Right renal cortex interstitium (tissue), 3 donors: ENCODE measurements at places on chromosomes 16 and 17. TPM values are rescaled to one million over a fixed set of nuclear protein-coding genes. Genes with fewer than 3 reads are reported as not detected.

GRCh38 chr16:55765161-55765560 is 67.7 kb downstream of the CES1 start:
- no peak for DNase-seq

GRCh38 chr17:50919321-50920040 is 53.3 kb upstream of the TOB1 start:
- no peak for DNase-seq

Gene P2RX5
- polyA plus RNA-seq = 1.6 TPM

DNA sequence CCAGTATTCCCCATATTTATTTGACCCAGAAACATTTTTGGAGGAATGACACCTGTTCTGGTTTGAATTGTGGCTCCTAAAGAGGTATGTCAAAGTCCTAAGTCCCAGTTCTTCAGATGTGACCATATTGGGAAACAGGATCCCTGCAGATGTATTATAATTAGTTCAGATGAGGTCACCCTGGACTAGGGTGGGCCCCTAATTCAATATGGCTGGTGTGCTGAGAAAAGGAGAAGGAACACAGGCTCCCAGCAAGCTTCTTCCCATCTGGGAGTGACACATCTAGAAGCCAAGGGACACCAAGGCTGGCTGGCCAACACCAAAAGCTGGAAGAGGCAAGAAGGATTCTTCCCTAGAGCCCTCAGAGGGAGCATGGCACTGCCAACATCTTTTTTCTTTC is 3.8 kb upstream of the GCSH start:
- no peak for DNase-seq

DNA sequence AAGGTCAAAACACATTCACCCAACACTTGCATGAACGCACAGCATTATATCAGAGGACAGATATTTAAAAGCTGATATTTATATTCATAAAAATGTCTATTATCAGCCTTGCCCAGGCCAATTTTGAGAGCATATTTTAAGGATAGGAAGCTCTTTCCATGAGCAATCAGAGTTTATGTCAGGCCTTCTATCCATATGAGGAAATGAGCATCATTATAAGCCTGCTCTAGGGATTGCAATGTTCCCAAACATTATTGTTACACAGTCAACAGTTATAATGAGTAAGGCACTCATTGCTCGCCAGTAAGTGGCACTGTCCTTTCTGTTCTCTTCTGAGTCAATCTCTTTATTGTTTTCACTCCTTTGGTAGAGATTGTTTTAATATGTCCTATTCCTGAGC is 37.7 kb upstream of the DYNLRB2 start:
- no peak for DNase-seq

DNA sequence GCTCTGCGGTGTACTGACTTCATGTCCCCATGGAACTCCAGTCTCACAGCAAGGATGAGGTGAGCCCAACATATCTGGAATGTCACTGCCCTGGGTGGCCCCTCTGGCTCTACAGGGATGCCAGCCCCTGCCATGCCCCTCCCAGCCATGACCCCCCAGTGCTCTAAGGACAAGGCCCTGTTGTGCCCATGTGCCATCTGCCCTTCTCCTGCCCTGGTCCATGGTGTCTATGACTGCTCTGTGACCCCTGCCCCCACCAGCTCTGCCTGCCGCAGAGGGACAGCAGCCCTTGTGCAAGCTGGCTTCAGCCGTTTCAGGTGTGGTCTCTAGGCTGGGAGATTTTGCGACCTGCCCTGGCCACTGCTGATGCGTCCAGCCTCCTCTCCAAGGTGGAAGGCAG is 40.3 kb downstream of the TK2 start:
- no peak for DNase-seq

DNA sequence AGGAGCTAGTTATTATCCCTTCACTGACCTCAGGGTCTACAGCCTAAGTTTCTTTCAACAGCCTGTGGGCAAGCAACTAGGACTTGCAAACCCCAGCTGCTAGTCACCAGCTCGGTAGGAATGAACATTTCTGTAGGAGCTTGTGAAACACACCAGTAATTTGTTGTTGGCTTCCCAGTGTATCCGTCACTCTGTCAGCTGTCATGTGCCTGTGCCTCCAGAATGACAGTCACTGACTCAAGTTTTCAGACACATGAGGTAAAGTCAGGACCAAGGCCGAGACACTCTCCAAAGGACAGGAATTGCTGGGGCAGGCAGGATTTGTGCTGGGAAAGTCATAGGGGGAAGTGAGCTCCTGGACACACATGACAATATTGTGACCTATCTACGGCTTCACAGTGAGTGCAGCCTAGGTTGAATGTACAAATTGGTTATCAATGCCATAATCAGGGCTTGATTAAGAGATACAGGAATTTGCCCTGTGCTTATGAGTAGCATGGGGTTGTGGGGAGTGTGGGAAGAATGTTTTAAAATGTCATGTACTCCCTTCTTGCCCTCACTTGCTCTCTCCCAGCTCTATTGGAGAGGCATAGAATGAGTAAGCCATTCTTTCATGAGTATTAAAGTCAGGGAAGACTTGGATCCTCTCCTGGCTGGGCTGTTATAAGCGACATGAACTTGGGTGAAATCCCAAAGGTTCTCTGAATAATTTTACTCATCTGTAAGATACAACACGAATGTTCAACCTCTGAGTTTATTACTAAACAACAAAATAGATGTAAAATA is 391.4 kb downstream of the UTP18 start:
- no peak for DNase-seq

Gene TNK1
- 5.2 TPM for polyA plus RNA-seq

DNA sequence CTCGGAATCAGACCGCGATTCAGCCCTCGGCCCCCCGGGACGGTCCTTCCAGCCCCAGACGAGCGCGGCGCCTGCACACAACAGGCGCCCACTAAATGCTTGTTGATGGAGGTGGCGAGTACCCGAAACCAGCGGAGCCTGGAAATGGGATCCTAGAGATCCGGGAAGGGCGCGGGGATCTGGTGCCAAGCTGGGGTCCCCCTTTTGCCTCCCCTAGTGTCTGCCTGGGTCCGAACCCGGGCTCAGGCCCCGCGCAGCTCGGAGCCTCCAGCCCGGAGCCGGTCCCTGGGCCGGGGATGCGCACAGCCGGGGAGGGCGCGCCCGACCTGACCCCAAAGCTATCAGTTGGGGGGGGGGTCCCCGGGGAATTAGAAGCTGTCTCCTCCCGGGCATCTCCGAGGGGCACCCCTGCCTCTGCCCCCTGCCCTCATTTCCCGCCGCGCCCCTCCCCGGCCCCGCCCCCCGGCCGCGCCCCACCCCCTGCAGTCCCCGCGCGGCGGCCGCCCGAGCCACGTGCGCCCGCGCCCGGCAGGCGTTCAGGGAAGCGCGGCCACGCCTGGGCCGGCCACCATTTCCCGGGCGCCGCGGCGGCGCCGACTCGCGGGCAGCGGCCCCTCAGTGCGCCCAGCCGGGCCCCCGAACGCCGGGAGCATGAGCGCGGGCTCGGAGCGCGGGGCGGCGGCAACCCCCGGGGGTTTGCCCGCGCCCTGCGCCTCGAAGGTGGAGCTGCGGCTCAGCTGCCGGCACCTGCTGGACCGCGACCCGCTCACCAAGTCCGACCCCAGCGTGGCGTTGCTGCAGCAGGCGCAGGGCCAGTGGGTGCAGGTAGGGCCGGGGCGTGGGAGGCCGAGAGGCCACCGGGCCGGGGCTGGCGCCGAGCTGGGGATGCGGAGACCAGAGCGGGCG is at the start of gene CPNE7:
TSS of gene CPNE7 (plus strand) at position 512 of the 906 bp plus-strand sequence. CDS start at position 652, 140 bp downstream.
- no peak for DNase-seq

DNA sequence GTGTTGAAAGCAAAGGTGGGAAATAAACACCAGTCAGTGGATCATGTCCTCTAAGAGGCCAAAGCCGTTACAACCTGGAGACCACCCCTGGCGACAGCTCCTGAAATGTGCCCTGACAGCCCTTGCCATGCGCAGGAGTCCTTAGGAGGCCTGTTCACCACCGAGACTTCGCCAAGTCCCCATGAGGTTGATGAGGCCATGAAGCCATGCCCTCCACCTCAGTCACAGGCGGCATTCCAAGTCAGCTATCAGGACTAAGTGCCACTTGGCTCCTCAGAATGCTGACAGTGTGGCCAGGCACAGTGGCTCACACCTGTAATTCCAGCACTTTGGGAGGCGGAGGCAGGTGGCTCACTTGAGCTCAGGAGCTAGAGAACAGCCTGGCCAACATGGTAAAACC is 27.1 kb downstream of the ADAM11 start:
- DNase-seq = no peak

DNA sequence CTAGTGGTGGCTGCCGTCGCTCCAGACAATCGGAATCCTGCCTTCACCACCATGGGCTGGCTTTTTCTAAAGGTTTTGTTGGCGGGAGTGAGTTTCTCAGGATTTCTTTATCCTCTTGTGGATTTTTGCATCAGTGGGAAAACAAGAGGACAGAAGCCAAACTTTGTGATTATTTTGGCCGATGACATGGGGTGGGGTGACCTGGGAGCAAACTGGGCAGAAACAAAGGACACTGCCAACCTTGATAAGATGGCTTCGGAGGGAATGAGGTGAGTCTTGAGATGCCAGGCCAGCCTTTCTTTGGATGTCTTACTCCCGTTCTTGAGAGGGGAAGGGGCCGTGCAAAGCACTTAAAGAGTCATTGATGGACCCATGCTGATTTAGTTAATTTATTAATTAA is 16.1 kb downstream of the ARSG start:
- DNase-seq = no peak
